ENCODE measurements at places on chromosomes 5 and 9.

GRCh38 chr5:114053372-114053771 lies 308.5 kb upstream of the KCNN2 start:
- no peak overlapping the region for H3K4me3 ChIP-seq
- peaks cover 14% of the 10 kb centered on the region for H3K4me1 ChIP-seq
- H3K27ac ChIP-seq = no peak overlapping the region
- no peaks in the 10 kb centered on the region for H3K36me3 ChIP-seq
- H3K27me3 ChIP-seq = peaks cover 22% of the 10 kb centered on the region
- no peak for ATAC-seq

DNA sequence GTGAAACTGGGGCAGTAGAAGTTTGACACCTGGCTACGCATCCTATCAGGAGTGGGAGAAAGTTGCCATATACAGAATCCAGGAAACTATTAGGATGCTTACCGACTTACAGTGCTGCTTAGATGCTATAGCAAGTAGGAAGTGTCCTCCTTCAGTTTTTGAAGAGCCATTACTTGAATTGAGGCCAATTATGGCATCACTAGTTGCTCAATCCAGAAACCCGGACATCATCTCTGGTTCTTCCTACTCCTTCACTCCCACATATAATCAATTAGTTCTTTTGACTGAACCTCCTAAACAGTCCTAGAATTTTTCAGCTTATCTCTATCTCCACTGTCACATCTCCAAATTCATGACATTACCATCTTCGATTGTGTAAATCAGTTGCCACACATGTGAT lies 41.8 kb upstream of the UGCG start:
- no peaks in the 10 kb centered on the region for H3K4me1 ChIP-seq
- H3K4me3 ChIP-seq = no peak overlapping the region
- no peak for ATAC-seq
- no peaks in the 10 kb centered on the region for H3K27me3 ChIP-seq
- no peak overlapping the region for H3K27ac ChIP-seq

DNA sequence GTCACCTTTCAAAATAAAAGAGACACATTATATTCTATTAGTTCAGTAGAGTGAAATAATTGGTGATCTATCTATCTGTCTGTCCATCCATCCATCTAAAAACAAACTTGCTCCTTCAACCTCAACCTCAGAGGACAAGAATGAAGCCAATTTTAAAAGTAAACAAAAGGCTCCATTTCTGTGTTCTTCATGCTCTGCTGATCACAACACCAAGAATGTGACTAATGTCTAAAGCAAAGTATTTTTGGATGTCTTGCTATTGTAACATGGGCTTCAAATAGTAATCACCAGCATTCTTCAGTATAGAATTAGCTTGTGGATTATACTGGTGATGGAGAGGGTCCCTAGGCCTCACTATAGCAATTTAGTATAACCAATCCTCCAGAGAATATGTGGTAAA lies 1304.4 kb downstream of the MAT2B start:
- no peaks in the 10 kb centered on the region for H3K27me3 ChIP-seq
- H3K27ac ChIP-seq = no peak overlapping the region
- no peaks in the 10 kb centered on the region for H3K36me3 ChIP-seq
- H3K4me1 ChIP-seq = no peaks in the 10 kb centered on the region
- no peak for ATAC-seq

- no peak overlapping the region for H3K27ac ChIP-seq
- no peaks in the 10 kb centered on the region for H3K27me3 ChIP-seq
- H3K4me1 ChIP-seq = no peaks in the 10 kb centered on the region
- H3K36me3 ChIP-seq = no peaks in the 10 kb centered on the region
- H3K4me3 ChIP-seq = no peak overlapping the region
Measured at GRCh38 chr5:103801681-103802080, 239.1 kb upstream of the NUDT12 start.

DNA sequence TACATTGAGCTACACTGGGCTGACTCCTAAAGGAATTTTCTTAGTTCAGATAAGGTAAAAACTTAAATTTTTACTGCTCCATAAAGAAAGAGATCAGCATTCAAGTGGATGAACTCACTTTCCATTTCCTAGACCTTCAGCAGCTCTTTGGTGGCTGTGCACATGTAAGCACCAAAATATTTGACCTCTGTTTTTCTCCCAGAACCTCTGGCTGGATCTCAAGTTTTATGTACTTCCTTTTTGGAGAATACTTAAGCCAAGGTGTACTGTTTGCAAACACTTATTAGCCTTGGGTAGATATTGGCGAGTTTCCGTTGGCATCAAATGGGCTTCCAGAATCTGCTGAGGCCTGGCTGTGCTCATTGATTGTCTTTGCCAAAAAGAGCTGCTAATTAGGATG lies 10.3 kb downstream of the TNC start:
- no peaks in the 10 kb centered on the region for H3K36me3 ChIP-seq
- no peak overlapping the region for H3K27ac ChIP-seq
- H3K4me1 ChIP-seq = peaks cover 45% of the 10 kb centered on the region

- no peaks in the 10 kb centered on the region for H3K36me3 ChIP-seq
- no peaks in the 10 kb centered on the region for H3K27me3 ChIP-seq
- H3K27ac ChIP-seq = no peak overlapping the region
- H3K4me3 ChIP-seq = no peak overlapping the region
- H3K4me1 ChIP-seq = peaks cover 6% of the 10 kb centered on the region
- no peak for ATAC-seq
Measured at GRCh38 chr9:89845862-89846261, 241.1 kb downstream of the GADD45G start.

DNA sequence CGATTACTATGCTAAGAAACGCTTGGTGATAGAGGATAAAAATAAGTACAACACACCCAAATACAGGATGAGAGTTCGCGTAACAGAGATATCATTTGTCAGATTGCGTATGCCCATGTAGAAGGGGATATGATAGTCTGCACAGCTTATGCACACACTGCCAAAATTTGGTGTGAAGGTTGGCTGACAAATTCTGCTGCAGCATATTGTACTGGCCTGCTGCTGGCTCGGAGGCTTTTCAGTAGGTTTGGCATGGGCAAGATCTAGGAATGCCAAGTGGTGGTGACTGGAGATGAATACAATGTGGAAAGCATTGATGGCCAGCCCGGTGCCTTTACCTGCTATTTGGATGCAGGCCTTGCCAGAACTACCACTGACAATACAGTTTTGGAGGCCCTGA lies 208.4 kb downstream of the PDZD2 start:
- H3K4me3 ChIP-seq = no peak overlapping the region
- H3K27ac ChIP-seq = no peak overlapping the region
- H3K36me3 ChIP-seq = no peaks in the 10 kb centered on the region
- H3K27me3 ChIP-seq = no peaks in the 10 kb centered on the region
- no peak for ATAC-seq

Data from gastroesophageal sphincter (tissue), 4 donors.